ENCODE measurements at places on chromosomes 2 and 18.

GRCh38 chr18:68150961-68151360 lies 563.9 kb downstream of the TMX3 start:
- peak; percentile 48 for DNase-seq

DNA sequence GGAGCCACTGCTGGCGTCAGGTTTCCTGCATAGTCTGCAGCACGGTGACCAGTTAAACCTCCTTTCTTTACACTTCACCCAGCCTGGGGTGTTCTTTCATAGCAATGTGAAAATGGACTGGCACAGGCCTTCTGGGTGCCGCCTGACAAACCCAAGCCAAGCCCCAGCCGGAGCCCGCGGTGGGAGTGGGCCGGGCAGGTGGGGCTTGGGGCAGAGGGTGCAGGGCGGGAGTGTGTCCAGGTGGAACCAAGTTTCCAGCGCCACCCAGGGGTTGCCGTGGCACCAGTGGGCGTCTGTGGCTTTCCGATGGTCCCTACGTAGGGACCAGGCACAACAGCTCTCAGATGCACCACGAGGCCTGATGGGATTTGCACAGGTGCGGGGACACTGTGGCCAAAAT lies 75.8 kb downstream of the RTP5 start:
- DNase-seq = no peak

GRCh38 chr2:70258532-70258875 lies 567 bp downstream of the PCYOX1 start:
- DNase-seq = no peak

GRCh38 chr2:218291318-218292047 lies 820 bp downstream of the TMBIM1 start:
- DNase-seq = no peak

DNA sequence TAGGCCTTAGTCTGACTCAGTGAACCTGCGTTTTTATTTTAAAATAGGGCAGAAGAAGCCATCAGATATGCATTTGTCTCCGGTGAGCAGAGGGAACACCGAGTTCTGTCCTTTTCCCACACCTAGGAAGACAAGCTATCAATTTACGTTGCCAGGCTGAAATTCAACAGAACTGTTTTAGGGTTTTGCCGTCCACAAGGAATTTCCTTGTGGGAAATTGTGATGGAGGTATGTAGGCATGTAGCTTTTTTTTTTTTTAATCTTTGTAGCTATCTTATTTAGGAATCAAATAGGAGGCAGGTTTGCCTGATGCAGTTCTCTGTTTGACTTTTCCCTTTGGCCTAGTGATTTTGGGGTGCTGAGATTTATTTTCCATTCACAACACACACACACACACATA lies 62.0 kb upstream of the ASAP2 start:
- DNase-seq = no peak

DNA sequence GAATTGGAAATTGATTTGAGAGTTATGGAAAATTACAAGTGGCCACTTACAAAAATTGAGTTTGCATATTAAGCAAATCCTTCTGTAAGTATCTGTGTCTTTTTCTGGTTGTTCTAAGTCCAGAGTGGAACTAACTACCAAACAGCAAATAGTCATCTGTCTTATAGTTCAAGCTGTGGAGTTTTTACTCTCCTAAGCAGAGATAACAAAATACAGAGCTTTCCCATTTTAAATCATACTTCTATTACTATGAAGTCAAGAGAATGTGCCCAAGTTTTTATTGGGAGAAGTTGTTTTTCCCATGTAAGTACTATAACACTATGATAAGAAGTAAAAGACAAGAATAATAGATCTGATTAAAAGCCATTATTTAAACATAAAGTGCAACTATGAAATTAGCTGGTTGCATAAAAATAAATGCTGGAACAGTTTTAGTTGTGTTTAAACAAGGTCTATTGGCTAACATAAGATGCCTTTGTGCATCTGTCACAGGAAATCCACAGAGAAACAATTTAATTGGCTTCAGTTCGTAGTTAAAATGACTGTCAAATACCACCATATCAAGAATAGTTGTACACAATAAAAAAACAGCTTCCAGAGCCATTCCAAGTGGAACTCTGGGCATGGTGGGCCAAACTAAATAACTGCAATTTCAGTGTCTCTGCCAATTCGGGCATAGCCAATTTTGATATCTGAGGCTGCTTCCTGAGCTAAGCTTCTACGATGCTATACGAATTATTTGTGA lies 1467.4 kb upstream of the NXPH2 start:
- no peak for DNase-seq

GRCh38 chr2:6212491-6212890 lies 520.3 kb downstream of the SOX11 start:
- no peak for DNase-seq

All from SHP77 treated with DMSO at 0.1 percent for 48 hours (cell line).